Right ventricle myocardium inferior (tissue), 1 donor: ENCODE measurements at places on chromosomes 5 and 9. TPM values are rescaled to one million over a fixed set of nuclear protein-coding genes. Genes with fewer than 3 reads are reported as not detected.

DNA sequence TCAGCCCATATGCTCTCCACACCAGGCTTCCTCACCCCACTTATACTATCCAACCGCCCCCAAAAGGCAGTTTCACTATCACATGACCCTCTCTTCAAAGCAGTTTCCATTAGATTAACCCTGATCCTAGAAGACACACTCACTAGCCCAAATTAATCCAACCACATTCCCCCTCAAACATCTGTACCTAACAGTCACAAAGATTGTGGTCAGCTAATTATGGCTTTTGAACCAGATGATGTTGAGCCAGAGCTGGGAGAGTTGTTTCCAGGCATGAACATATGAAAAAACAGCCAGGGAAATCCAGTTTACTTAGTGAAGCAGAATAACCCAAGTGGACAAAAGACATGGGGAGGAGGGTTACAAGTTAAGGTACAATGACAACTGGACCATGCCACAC, 131.2 kb downstream of the SPOCK1 start:
- no peak for DNase-seq

DNA sequence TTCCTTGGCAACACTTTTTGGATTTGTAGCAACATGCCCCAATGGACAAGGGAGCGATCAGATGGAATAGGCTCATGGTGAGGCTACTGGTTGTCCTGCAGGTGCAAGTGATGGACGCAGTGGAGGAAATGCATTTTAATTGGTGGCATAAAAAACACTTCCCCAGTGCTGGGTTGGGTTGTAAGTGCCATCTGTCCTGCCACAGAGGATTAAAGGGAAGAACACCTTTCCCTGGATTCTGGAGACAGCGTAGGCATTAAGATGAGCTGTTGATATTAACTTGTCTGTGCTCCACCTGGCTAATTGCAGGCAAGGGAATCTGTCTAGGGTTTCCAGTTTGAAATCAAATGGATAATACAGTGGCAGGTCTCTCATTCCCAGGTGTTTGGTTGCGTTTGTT, 173.4 kb downstream of the ZNF462 start:
- DNase-seq = no peak

DNA sequence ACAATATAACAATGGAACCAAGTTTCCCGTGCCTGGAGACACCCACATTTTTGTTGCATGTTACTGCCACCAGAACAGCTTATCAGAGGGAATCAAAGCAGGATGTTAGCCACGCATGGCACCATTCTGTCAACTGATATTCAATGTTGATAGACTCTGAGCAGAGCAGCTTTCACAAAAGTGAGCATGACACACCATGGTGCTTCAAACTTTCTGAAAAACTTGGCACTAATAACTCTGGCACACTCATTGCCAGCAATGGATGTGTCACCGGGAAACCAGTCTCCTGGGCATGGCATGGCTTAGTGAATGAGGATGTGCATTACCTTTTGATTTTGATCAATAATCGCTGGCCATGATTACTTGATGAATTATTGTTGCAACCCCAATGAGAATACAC, 19.7 kb downstream of the NIPSNAP3B start:
- DNase-seq = no peak

- DNase-seq = no peak
Measured at GRCh38 chr5:65924366-65925043, 1.9 kb upstream of the ERBIN start.

GRCh38 chr5:159017786-159018185, 81.9 kb downstream of the EBF1 start:
- peak; percentile 85 for DNase-seq

- no peak for DNase-seq
Measured at GRCh38 chr9:126623667-126624478, 10.1 kb downstream of the LMX1B start.

KLF9 gene
- 52.6 TPM for total RNA-seq

GPR151 gene
- not detected for total RNA-seq

CARTPT gene
- total RNA-seq = not detected
